Stimulated activated CD4-positive, alpha-beta T cell treated with anti-CD3 and anti-CD28 coated beads, Interleukin-15, amount 100 ng/mL, for 1 hour (primary cell): ENCODE measurements at places on chromosomes 1 and 21.

DNA sequence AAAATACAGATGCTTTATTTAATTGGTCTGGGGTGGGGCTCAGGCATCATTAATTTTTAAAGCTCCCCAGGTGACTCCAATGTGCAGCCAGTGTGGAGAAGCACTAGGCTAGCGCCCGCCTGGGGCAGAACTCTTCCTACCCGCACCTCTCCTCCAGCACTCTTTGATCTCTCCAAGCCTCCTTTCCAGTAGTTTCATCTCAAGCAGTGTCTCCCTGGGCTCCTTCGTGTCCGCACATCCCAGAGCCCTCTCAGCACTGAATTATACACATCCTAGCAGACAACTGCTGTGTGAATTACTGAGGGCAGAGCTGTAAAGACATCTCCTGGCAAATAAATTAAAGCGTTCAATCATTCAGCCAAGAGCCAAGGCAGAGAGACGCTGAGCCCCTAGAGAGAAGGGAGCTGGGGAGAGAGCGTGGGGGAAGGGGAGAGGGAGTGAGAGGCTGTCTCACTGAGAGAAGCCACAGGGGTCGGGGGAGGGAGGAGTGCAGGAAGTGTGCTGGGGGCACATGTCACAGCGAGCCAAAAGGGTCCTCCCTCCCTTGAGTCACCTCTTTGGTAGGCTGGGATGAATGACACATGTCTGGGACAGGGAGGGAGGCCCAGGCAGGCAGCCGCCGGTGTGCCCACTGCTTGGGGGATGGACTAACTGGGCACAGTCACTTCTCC, 21.0 kb upstream of the PARP1 start:
- no peak for DNase-seq

GRCh38 chr1:208644401-208645160, 400.4 kb upstream of the PLXNA2 start:
- DNase-seq = no peak

DNA sequence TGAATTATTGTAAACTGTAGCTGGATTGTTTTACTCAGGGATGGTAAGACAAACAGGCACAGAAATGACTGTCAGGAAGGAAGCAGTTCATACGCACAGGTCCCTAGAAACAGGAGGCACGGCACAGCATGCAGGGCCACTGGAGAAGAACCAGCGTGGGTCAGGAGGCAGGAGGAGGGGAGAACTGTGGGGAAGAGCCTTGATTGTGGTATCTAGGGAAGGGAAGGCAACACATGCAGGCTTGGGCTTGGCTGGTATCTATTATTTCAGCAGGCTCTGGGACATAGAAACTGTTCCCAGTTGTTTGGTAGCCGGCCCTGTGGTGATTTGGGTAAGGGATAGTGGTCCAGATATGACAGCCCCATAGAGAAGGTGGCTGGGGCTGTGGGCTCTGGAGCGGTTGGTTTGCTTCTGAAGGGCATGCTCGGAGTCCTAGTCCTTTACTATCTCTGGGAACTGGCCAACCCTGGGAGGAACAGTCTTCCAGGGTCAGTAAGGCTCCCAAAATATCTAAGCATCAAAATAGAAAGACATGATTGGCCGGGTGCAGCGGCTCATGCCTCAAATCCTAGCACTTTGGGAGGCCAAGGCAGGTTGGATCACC, 43.1 kb upstream of the CCSAP start:
- no peak for DNase-seq

- DNase-seq = no peak
Observed at GRCh38 chr1:64686828-64687724, 57.8 kb upstream of the RAVER2 start.

GRCh38 chr1:15997637-15998280, 6.3 kb upstream of the SRARP start:
- DNase-seq = no peak
